Activated T-cell treated with anti-CD3 and anti-CD28 coated beads, Interleukin-2, amount 50 U/mL, for 4 hours (primary cell): ENCODE measurements at places on chromosomes 4 and X.
A peak's percentile ranks its signal among the peaks of the same experiment; 100 is the strongest.

GRCh38 chrX:8730812-8731558 lies 952 bp downstream of the ANOS1 start:
- no peak for DNase-seq

GRCh38 chr4:139665690-139666529 lies at the start of gene MGST2:
Gene MGST2 (plus strand): TSS chr4:139665819. CDS start chr4:139666020, 201 bp downstream.
- DNase-seq: no peak

DNA sequence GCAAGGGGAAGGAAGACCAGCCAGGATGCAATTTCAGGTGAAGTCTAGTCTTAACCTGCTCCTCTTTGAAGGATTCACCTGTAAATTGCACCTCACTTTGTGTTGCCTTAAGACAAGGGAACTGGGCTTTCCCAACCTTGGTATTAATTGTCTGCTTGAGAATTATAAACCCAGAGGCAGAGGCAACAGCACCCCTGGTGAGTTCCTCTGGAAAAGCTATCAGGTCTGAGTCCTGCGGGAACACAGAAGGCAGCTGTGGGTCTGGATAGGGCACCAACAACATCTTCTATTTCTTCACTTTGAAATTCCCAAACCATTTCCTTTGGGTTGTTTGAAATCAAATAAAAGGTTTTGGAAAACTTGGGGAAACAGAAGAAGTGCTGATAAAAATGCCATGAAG lies 109.2 kb upstream of the NPY2R start:
- no peak for DNase-seq

DNA sequence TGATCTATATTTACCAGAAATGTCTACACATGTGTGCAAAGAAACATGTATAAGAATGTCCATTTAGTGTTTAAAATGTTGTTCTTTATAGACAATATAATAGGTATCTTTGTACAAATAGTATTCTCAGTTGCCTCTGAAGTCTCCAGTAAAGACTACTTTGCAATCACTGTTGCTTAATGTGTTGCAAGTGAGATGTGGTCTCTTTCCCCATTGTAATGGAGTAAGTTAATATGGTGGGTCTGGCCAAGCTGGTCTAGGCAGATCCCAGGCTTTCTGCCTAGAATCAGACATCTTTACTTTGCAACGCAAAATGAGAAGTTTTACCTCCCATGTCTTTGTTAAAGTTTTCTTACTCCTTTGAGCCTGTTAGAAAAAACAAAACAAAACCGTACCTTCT lies 144.8 kb downstream of the GABRA3 start:
- DNase-seq: no peak

DNA sequence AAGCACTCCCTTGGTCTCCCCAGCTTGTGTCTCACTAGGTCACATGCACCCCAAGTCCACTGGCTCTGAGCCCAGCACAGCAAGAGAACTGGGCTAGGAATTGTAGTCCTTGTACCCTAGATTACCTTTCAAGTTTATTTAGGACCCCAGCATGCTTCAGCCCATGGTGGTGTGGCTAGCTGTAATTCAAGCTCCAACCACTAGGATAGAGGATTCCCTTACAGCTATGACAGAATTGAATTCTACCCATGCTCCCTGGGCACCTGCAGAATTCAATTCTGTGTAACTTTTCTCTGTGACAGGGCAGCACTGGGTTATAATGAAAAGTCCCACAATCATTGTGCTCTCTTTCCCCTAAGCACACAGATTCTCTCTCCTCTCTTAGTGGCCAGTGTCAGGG lies 253.8 kb upstream of the DMD start:
- DNase-seq: no peak

DNA sequence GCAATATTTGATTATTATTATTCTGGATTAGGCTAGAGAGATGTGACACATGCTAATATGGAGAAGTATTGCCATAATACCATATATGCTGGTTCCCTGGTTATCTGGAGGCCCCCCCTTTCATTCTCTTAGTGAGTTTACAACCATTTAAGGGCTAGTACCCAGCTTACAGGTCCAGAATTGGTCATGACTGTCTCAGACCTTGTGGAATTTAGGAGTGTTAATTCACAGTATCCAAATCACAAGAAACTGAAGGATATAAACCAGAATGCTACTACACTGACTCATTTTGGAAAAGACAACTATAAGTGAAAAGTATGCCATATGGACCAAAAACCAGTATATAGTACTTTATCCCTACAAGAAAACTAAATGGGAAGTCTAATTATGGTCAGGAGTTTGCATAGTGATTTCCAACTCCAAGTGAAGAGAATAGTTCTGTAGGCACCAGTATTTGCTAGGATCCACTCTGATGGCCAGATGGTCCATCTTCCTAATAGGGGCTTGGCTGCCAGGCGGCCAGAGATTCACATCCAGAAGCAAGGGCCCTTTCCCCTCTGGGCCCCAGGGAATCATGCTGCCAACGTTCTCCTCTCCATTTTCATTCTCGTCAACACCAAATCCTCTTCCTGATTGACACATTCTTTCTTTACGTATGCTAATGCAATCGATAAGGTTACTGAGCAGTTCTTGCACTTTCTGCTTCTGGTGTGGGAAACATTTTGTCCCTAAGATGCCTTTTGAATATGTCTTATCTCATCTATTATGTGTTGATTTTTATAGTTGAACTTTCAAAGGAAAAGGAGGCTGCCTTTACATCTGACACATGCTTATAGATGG lies 123.6 kb downstream of the SHROOM3 start:
- no peak for DNase-seq

DNA sequence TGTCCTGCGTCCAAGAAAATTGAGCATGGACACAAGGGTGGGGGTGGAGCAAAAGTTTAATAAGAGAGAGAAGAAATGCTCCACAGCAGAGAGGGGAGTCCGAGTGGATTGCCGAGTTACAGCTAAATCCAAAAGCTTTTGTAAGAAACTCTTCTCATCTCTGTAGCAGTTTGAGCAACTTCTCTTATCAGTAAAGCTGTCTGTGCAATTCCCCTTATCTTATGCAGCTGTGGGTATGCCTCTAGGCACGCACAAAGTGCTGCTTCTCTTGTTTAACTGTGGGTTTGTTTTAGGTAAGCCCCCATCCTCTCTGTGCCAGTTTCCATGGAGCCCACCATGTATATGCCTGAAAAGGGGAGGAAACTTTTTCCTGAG lies 44.8 kb downstream of the HMGB2 start:
- DNase-seq: no peak

DNA sequence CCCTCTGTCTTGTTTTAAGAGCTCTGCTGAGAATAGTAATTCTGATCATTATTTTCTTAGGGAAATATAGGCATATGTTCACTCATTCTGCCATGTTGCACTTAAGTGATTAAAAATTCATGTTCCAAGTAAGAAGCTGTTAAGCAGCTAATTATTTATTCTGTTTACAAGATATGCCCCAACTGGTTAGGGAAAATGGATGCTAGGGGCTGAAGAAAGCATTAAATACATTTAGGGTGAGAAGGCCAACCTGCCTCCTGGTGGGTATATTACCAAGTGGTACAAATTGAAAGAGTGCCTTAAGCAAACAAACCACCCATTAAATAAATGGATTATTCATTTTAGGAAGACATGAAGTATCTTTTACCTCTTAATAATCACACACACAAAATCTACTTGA lies 392.6 kb upstream of the EPHA5 start:
- no peak for DNase-seq

DNA sequence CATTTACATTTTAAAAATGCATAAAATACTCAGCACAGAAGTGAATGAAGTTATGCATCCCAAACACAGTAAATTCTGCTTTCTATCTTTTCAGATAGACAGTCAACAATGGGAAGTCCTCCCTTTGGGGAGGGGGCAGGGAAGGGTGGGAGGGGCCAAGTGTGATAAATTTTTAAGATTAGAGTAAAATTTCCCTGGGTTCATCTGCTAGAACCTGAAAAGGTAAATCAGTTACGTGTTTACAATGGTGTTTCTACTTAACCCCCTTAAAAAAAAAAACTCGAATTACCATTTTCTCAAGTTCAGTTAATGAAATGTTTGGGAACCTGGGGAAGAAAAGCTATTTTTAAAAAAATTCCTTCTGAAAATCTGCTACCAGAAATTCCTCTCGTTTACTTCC lies 9.1 kb downstream of the PITX2 start:
- no peak for DNase-seq

DNA sequence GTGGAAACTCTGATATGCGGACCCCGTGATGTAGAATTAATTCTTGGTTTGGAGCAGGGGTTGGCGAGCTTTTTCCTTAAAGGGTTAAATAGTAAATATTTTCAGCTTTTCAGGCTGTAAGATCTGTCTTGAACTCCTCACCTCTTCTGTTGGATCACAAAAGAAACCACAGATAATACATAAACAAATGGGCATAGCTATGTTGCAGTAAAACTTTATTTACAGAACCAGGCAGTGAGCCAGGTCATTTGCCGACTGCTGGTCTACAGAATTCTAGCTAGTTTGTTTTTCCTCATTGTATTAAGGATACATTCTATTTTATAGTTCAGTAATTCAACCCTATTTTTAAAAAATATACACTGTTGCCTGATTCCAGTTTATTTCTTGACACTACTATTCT lies 116.6 kb downstream of the PAPSS1 start:
- DNase-seq: no peak

GRCh38 chrX:17052793-17053192 lies 106.3 kb downstream of the REPS2 start:
- no peak for DNase-seq

DNA sequence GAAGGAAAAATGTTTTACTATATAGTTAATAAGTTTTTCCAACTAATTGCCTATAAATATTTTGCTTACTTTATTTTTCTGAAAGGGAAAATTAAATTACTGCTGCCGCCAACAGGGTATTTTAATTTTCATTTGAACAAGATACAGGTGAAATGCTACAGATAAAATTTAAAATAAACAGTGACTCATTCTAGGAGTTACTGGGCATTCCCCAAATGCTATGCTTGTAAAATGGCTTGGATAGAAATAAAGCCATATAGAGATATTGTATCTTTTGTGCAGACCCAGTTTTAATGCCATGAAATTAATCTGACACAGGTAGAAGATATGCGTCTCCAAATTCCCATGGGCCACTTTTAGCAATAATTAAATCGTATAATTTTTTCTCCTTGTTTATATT lies 144.5 kb downstream of the NAP1L3 start:
- no peak for DNase-seq

DNA sequence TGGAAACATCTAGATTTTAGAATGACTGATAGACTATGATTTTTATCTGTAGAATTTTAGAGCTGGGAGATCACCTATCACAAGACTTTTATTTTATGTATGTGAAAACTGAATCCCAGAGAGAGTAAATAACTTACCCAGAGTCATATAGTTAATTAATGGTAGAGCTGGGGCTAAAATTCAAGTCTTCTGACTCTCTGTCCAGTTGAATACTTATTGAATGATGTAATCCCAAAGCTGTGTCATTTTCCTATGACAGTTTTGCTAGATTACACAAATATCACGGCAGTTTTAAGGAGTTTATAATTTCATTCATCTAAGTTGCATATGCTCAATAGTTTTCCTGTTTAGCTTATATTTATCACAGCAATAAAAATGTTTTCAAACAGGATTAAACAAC lies 6.7 kb downstream of the NRK start:
- no peak for DNase-seq

DNA sequence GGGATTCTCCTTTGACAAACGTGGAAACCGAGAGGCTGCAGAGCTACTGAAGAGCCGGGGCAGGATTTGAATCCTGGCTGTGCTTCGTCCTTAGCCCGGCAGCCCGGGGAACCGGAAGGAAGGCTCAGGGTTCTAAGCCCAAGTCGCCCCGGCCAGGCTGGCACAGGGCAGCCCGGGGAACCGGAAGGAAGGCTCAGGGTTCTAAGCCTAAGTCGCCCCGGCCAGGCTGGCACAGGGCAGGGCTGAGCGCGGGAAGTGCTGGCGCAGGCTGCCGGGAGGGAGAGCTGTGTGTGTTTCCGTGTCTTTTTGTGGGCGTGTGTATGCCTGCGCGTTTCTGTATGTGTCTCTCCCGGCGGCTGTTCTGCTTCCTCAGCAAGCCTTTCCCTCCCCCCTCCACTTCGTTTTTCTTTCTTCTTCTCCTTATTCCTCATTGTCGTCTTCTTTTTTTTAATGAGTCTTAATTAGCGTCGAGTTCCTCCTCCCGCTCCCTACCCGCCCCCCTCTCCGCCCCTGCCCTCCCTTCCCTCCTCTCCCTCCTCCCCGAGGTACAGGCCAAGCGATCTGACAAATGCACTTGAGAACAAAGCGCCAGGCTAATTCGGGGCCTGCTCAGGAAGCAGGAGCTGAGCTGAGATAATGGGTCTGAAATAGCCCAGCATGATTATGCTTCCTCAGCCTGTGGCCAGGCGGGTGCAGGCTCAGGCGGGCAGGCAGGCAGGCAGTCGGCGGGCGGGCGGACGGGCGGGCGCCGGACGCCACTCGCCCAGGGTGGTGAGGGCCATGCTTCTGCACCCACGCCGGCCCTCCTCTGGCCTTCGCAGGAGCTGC lies 65.9 kb downstream of the EFNB1 start:
- no peak for DNase-seq

GRCh38 chr4:76748649-76749048 lies 149.3 kb downstream of the SOWAHB start:
- no peak for DNase-seq

GRCh38 chr4:138113819-138114400 lies 128.2 kb downstream of the SLC7A11 start:
- no peak for DNase-seq

DNA sequence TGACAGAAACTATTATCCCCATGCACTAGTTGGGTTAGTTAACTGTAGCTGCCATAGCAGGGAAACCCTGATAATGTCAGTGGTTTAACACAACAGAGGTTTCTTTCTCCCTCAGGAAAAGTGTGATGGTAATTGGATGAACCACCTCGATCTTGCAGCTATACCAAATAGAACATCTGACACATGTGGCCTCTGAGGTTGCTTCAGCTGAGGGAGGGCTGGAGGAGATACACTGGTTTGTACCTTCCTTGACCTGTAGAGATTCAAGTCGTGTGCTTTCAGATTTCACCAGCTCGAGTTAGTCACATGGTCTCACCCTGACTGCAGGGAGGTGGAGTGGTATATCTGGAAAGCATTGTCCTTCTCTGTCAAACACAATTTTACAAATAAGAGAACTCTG lies 147.2 kb upstream of the SFRP2 start:
- no peak for DNase-seq

- peak; percentile 9 for DNase-seq
Measured at GRCh38 chr4:11428899-11429698, 405 bp upstream of the HS3ST1 start.

DNA sequence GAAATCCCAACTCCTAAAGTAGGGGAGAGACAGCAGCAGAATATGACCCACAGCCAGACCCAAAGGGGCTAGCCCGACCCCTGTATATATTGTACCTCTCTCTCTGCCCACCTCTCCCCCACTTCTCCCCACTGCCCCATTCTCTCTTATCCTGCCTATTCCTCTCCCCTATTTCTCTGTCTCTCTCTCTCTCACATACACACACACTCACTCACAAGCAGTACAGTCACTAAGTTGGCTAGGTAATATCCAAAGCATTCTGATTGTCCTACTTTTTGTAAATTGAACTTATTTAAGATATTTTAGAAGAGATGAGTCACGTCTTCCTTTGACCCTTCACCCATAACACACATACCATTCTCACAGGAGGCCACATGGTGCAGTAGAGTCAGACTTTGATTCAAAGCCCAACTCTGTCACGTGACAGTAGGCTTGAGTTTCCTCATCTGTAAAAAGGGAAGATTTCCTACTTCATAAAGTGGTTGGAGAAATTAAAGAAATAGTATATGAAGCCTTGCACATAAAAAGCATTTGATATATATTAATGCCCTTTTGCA lies 29.5 kb downstream of the SRPX2 start:
- DNase-seq: no peak
